ENCODE measurements at places on chromosomes 5 and 9.

DNA sequence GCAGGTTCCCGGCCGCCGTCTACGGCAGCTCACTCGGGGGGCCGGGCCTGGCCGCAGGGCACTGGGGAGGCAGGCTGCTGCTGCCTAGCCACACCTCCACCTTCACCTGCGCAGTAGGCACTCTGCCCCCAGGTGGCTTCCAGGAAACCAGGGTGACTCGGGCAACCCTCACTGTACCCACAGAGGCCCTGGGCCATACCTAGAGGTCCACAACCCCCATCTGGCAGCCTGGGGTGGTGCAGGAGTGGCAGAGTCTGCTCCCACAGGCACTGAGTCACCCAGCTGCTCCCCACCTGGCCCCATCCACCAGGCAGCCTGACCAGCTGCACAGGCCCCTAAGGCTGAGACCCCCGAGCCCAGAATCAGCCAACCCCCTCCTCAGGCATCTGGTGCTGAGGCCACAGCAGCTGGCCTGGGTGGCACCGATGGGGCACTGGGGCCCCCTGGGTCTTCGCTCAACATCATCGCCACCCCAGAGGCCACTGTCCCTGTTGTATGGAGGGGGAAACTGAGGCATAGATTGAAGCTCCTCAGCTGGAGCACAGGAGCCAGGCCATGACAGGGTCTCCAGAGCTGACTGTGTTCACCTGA, 70.2 kb downstream of the KCNT1 start:
- DNase-seq = peak; percentile 22

- DNase-seq = no peak
Measured at GRCh38 chr5:139453683-139454567, 8.6 kb downstream of the ECSCR start.

DNA sequence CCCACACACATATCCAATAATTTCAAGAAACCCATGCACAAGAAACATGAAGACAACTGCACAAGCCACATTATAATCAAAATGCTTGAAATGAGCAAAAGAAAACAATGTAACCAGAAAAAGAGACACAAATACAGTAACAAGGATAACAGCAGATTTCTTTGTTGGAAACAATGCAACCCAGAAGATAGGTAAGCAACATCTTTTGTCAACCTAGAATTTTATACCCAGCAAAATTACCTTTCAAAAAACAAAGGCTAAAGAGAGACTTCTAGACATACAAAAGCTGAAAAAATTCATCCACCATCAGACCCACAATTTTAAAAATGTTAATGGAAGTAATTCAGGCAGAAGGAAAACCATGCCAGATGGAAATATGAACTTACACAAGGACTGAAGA, 5.0 kb upstream of the COL23A1 start:
- DNase-seq = no peak

GRCh38 chr9:34603610-34604231, 8.2 kb downstream of the RPP25L start:
- DNase-seq = peak; percentile 87

DNA sequence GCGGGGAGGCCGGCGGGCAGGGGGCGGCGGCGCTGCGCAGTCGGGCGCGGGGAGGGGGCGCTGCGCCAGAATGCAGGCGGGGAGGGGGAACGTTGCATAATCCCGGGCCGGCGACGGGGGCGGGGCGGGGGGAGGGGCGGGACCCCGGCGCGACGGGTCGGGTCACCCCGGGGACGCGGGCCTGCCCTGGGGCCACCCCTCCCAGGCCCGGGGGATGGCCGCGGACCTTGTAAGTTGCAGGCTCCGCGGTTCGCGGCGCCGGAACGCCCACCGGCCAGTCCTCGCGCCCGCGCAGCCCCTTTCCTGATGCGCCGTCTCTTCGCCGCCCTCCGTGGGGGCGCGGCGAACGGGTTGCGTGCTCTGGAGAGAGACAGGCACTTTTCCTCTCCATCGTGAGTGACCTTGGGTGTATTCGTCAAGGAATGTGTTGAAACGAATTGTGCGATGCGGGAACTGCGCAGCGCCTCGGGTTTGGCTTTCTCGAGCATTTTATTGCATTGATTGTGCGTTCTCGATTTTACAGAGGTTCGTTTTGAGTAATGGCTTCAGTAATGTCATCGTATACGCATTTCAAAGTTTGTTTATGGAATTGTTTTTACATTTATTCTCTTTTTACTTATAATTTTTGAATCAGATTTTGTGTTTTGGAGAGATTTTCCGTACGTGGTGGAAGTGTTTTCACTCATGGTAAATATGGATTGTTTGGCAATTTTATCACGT, 802 bp downstream of the SPIN1 start:
- peak; percentile 82 for DNase-seq

DNA sequence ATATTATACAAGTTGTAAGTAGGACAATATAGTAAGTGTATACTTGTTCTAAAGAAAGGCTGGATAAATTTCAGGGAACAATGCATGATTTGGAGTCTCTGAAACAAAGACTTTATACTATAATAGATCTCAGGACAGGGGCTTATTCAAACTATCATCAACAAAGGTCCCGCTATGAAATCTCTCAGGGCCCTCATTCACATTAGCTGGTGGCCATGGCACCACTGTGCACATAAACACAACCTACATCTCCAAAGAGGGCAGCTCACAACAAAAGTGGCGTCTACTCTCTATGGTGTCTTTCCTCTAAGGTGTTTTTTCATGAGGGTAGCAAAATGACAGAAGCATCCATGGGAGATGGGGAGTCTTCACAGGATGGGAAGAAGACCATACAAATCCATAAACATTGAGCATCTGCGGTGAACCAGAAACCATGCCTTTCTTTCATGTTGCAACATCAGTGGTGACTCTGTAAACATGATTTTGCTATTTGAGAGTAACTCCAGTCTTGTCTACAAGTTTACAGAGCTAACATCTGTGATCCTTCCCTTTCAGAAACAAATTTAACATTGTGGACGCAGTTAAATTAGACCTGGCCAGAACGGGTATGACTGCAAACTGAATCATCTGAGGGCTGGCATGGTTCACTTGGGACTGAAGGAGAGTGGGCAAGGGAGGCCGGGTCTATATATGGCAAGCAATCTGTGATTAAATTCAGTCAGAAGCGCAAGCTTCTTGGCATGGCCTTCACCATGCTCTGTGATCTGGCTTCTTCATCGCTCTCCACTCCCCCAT, 5.5 kb downstream of the TTLL11 start:
- DNase-seq = no peak

DNA sequence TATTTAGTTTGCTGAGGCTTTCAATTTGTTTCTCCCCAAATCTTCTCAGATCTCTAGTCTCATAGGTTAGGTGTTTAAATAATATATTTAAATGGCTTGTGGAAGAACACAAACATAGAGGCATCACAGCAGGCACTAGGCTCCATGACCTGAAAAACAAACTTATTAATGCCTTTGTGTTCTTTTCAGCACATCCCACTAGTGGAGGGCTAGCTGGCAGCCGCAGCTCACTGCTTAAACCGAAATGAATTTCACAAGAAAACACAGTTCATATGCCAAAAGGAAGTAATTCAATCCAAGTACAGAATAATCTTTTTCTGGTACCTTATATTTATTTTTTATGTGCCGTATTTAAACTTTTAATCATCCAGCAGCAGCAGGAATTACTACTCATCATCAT, 382.5 kb downstream of the PLK2 start:
- DNase-seq = no peak

DNA sequence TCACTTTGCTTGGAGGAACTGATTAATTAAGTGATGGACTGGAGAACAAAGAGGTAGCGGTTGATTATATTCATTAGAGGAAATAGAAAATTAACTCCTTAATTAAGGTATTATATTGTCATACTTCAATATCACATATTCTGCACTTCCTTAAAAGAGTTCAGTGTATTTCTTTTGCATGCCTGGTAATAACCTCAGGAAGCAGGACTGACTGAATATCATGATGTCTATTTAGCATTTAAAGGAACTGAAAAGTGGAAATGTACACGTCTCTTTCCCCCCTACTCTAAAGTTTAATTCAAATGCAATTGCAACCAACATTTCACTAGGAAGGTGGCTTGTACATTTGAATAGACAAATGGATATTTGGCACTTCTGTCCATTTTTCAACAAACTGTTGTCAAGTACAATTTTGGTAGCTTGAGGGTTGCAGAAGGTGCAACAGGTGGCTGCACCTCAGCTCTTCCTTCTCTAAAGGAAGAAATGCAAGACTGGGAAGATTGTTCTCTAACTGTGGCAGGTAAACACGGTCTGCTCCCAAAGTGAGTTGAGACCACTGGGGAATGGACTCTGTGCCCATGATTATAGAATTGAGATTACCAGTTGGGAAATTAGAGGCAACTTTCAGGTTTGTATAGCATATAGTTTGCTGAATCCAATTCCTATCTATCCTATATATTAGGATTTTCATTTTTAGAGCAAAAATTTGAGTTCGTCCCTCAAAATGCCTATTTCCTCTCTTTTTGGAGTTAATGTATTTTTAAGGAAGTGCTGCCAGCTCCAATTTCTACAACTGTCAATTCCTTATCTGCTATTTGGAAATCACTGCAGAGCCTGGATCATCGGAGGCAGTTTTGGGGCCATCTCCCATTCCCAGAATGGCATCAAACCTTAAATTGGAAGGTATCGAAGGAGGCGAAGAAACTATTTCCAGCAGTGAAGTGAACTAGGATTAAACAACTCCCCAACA, 98.9 kb upstream of the TAF11L2 start:
- DNase-seq = no peak

DNA sequence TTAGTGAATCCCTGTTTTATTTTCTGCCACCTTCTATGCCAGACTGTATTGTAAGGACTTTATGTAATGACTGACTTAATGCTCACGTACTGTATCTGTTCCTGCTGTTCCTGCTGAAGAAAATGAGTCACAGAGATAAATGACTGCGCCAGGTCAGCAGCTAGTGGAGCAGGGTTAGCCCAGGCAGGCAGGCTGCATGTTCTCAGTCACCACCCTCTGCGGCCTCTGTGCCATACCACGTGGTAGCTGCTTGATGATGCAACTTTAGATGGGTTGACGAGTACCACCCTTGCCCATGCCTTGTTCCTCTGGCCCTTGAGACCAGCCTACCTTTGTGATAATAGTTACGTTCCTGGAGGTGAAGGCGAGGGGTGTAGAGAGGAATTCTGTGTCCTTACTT, 161.9 kb downstream of the TRIO start:
- DNase-seq = peak; percentile 7

DNA sequence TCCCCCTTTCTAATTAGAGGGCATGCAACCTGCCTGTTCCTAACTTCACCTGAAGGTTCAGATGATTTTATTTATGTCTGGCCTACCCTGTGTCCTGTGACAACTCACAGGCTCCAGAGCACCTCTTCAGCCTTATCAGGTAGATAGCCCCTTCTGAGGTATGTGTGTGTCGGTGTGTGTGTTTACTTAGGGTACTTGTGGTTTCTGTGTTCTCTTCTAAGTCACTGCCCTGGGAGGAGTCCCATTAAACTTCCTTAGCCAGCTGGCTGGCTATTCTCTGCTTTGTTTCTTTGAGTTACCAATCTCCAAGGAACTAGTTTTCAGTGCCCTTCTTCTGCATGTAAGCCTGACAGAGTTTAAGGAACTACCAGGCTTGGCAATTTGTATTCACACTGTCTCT, 74.9 kb downstream of the UNC13B start:
- DNase-seq = no peak

DNA sequence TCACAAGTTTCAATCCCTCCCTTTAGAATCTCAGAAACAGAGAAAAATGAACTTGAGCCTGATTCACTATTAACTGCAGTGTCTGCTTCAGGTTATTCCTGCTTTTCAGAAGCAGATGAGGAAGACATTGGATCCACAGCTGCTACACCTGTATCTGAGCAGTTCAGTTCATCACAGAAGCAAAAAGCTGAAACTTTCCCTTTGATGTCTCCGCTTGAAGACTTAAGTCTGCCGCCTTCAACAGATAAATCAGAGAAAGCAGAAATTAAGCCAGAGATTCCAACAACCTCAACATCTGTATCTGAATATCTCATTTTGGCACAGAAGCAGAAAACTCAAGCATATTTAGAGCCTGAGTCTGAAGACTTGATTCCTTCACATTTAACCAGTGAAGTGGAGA, 42.1 kb downstream of the CMYA5 start:
- no peak for DNase-seq

- peak; percentile 22 for DNase-seq
Measured at GRCh38 chr5:124702525-124702924, 43.9 kb downstream of the ZNF608 start.

GRCh38 chr5:142684508-142685041, 1.3 kb downstream of the FGF1 start:
- DNase-seq = no peak

- DNase-seq = peak; percentile 13
Measured at GRCh38 chr5:6518298-6519057, 69.8 kb downstream of the UBE2QL1 start.

- DNase-seq = no peak
Measured at GRCh38 chr5:133714161-133714915, 102.0 kb upstream of the FSTL4 start.

GRCh38 chr5:84292788-84293653, 91.7 kb downstream of the EDIL3 start:
- no peak for DNase-seq

DNA sequence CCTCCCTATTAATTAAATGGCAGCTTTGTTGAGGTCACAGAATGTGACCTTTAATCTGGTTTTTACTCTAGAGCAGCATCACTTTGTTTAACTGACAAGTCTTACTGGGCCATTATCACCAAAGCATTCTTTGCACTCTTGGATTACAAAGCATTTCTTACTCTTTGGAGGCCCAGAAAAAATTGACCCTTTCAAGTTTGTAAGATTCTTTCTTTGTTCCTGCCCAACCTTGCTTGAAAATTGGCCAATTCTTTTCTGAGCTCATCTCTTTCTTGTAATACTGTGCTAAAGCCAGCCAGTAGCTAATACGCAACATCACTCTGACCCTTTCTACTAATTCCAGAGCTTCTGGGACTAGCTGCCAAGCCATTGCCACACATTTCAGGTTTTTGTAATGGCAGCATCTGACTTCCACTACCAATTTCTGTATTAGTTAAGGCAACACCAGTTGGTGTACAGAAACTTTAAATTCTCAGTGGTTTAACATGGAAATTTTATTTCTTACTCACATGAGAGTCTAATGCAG, 131.6 kb downstream of the PRDM6 start:
- DNase-seq = no peak

DNA sequence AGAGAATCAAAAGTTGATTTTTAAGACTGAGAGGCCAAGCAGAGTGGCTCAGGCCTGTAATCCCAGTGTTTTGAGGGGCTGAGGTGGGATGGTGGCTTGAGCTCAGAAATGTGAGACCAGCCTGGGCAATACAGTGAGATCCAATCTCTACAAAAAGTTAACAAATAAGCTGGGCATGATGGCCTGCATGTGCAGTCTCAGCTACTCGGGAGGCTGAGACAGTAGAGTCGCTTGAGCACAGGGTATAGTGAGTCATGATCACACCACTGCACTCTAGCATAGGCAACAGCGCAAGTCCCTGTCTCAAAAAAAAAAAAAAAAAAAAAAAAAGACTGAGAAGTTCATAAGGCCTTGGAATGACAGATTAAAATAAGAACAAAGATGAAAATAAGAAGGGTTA, 177.2 kb downstream of the TMEM232 start:
- DNase-seq = no peak

- peak; percentile 51 for DNase-seq
Measured at GRCh38 chr9:76419782-76420380, 25.7 kb upstream of the RFK start.

GRCh38 chr5:2201011-2201410, 318.3 kb upstream of the IRX4 start:
- no peak for DNase-seq

- DNase-seq = peak; percentile 20
Measured at GRCh38 chr9:126743041-126743440, 61.8 kb upstream of the ZBTB43 start.

Measured in hematopoietic multipotent progenitor cell treated with erythropoietin and hydrocortisone succinate and interleukin-3 and kit ligand, for 4 days (in vitro differentiated cells).